CD4-positive, alpha-beta T cell treated with Interleukin-15 for 1 hour (primary cell): ENCODE measurements at places on chromosomes 6 and 20.

GRCh38 chr6:41488433-41489119 lies 57.6 kb upstream of the FOXP4 start:
- no peak for DNase-seq

GRCh38 chr20:53296025-53296424 lies 297.6 kb downstream of the ZNF217 start:
- no peak for DNase-seq

- no peak for DNase-seq
Observed at GRCh38 chr6:23654745-23655144, 471.3 kb upstream of the NRSN1 start.

GRCh38 chr20:33554914-33555420 lies 65.1 kb downstream of the CBFA2T2 start:
- DNase-seq, result peak; percentile 63

- no peak for DNase-seq
Observed at GRCh38 chr6:106574741-106575458, 54.4 kb downstream of the RTN4IP1 start.

DNA sequence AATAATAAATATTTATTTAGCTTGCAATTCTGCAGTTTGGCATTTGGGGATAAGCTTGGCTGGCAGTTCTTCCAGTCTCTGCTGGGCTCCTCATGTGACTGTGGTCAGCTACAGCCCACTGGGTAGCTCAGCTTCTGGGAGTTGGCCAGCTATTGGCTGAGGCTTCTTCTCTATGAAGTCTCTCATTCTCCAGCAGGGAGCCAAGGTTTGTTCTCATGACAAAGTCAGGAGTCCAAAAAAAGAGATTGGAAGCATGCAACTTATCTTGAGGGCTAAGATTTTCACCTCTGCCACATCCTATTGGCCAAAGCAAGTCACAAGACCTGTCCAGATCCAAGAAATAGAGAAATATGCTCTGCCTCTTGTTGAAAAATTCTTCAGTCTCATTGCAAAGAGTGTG lies 94.6 kb downstream of the SNAP25 start:
- DNase-seq, result no peak

- no peak for DNase-seq
Observed at GRCh38 chr20:32763202-32764004, 1.2 kb downstream of the DNMT3B start.

GRCh38 chr20:37162646-37163045 lies 16.5 kb upstream of the RPN2 start:
- no peak for DNase-seq

DNA sequence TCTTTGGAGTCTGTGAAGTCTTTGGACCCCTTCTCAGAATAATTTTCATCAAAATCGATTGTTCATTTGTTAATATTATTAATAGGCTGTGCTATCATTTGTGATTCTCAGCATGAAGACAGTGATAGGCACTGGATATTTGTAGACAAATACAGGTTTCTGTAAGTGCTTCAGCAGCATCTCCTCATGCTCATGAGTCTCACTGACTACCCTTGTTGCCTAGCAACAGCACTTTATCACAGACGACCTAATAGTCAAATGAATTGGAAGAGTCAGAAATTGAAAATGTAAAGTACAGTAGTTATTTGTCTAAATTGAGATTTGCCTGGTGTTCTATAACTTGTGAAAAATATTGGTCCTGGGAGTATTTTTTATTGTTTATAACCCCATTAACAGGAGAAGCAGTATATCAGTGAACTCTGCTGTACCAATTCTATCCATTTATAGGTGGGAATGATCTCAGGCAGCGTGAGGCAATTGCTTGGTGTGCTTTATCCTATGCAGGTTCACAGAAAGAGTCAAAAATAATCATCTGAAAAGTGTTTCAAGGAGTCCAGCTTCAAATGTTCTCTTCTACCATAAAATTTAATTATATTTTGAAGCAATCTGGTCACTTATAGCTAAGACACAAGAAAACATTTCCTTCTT lies 684.6 kb downstream of the RFPL4B start:
- DNase-seq, result no peak

GRCh38 chr6:113160306-113161017 lies 696.7 kb upstream of the MARCKS start:
- DNase-seq, result no peak

GRCh38 chr6:44722736-44723135 lies 335.2 kb downstream of the CDC5L start:
- no peak for DNase-seq

- DNase-seq, result no peak
Observed at GRCh38 chr6:134394208-134394607, 76.3 kb upstream of the SGK1 start.

DNA sequence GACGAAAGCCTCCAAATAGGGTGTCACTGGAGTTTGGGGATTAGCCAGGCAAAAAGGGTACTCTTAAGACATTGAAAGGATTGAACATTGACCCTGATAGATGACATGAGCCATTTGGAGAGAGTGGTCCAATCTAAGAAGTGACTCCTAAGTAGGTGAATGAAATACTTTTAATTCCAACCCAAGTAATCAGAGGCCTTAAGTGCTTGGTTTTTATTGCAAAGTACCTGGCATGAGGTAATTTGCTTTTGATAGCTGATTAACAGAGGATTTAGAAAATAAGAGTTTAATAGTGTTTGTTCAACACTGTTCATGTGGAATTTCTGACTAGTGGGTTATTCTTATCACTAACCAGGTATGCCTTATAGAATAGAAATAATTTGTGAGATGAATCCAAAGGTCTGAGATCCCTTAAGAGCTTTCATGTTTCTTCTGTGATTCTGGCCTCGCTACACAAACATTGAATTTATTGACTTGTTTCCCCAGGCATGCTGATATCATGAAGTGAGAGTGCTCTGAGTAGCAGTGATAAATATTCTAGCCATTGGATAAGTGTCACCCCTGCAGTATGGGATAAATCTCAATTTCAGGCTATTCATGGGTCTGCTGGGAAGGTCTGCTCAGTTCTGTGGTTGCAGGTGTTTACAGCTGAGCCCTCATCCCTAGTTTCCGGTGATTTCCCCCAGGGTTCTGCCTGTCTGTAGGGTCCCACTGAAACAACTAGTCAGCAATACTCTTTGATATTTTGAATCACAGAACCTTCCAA lies 6.5 kb downstream of the NCOA7 start:
- no peak for DNase-seq
